ENCODE measurements at places on chromosomes 3 and 15.

DNA sequence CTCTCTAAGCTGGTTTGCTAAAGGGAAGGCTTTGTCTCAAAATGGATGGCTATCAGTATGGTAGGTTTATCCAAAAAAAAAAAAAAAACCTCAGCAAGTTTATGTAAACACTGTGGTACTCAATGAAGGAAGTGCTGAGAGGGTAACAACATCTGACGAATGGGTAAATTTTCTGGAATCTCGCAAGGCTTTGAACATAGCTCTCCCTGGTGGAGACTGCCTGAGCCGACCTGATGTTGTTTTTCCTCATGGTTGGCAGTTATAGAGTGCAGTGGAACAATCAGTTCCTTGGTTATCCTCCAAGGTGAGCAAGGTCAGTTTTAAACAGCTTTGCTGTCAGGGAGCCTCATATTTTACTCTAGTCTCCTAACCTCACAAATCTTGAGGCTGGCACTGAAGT, 94.6 kb downstream of the ZPLD1 start:
- no peak for DNase-seq

DNA sequence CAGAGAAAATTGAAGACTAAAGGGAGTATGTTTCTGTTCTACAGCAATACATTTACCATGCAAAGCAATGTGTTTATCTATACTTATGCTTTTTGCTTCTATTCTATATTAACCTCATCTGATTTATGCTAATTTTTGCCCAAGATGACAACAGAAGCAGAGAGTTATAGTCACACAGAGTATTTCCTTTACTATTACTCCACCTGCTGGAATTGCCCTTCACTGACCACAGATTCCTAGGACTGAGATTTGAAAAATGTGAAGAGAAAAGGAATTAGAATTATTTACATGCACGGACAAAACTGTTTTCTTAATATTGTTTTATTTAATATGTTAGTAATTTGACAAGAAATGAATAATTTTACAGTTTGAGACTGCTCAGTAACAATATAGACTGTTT, 745.6 kb downstream of the VGLL3 start:
- DNase-seq = peak; percentile 31

- no peak for DNase-seq
These were observed 7.3 kb upstream of the TNFSF10 start for GRCh38 chr3:172530566-172530965.

DNA sequence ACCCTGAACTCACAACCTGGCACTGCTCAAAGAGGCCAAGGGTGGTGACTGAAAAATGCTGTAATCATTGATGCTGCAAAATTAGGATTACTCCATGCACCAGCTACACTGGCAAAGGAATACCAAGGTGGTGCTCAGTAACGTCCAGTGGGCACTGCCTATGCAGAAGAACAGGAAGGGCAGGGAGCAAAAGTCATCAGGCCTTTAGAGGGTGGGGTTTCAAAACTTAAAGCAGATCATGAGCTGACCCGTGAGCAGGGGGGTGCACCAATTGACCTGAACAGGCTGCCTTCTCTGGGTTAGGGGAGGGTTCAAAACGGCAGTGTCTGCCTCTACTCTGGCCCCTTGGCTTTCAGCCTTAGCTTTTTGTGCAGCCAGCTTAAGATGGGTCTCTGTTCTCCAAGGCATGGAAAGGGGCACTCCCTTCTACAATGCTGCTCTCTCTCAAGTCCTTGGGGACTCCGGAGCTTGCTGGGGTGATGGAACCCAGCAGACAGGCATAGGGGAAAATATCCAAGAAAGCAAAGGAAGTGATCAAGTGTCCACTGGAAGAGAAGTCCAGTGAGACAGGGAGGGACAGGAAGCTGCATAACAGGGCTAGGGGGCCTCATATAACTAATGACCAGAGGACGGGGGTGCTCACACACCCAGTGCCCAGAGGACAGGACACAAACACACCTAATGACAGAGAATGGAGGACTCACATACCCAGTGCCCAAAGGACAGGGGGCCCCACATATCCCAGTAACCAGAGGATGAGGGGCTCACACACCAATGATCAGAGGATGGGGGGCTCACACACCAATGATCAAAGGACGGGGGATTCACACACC, 11.4 kb downstream of the RAB6B start:
- DNase-seq = no peak

DNA sequence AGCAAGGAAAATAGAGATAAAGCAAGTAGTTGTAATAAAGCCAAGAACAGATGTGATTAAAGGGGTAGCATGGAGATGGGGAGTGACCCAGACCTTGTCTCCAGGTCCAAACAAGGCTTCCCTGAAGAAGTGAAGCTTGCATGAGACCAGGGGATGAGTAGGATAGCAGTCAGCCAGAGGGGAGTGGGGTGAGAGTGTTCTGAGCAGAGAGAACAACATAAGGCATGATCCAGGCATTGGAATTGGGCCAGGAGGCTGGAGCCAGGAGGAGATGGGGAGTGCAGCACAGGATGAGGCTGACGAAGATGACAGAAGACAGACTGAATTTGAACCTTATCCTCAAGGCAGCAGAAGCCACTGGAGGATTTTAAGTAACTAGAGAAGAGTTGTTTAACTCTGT, 7.2 kb downstream of the TMOD2 start:
- DNase-seq = no peak

- DNase-seq = no peak
These were observed 37.1 kb downstream of the ANAPC13 start for GRCh38 chr3:134448664-134449063.

DNA sequence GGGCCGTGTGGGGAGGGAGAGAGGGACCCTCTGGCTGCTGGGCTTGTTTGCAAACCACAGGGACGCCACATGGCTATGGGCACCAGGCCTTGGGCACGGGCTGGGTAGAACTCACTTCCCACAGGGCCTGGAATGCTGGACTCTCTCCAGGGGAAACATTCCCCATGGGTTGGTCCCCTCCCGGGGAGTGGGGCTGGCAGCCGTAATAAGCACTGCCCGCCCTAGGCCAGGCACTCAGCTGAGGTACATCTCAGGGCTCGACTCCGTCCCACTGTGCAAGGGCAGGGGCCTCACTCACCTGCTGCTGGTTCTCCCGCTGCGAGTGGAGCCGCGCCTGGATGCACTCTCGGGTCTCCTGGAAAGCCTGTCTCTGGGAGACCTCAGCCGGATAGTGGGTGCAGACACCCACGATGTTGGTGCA, 96.7 kb downstream of the ADCY5 start:
- DNase-seq = no peak

- peak; percentile 46 for DNase-seq
These were observed 56.0 kb downstream of the ZMAT3 start for GRCh38 chr3:179015551-179016020.

- DNase-seq = no peak
These were observed 13.6 kb downstream of the LRRC3B start for GRCh38 chr3:26636096-26636727.

DNA sequence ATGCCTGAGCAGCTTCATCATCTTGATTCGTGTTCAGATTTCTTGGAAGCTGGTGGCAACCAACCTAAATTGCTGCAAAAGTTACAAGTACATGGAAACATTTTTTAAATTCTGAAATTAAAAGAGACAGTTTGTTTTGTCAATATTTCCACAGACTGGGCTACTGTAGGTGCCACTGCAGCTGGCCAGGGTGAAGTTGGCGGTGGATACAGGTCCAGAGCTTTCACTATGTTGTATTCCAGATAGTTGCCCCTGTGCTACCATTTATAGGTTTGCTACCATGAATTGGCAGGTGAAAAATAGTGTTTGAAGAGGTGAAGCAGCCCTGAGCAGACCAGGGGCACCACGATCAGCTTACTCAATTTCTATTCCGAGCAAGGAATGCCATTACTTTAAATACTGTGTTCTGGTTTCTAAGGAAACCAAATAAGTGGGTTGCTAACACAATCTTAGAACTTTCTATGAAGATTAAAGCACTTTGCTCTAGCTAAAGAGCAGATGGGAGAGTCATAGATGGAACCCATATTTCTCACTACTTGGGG, 21.2 kb upstream of the SHC4 start:
- DNase-seq = no peak

- no peak for DNase-seq
These were observed 187.6 kb downstream of the NLGN1 start for GRCh38 chr3:173584838-173585831.

DNA sequence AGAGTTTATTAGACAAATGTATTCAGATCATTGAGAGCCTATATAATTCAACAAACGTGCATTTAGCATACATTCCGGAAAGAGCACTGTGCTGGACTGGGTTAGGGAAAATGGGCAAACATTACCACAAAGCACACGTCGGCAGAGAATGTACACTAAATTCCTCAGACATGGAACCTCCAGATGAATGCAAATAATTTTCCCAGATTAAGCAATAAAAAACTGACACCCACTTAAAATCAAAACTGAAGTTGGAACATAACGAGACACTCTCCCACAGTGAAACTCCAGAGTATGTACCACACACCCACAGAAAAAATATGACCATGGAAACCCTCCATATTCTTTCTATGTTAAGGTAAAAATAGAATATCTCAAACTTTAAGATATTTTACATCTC, 4.8 kb downstream of the SECISBP2L start:
- no peak for DNase-seq

- DNase-seq = no peak
These were observed 1.4 kb downstream of the SLTM start for GRCh38 chr15:58931987-58932588.

DNA sequence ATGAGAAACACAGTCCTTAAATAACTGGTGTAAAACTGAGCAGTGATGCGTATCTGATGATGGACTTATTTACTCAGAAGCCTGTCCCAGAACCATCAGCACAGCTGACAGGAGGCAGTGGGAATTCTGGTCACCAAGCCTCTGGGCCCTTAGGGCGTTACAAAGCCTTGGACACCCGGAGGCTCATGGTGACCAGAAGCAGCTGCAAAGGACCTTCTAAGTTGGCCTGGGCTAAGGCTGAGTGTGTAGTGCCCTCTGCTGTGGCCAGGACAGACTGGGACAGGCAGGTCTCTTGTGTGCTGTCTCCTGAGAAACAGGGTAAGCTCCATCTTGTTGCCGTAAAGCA, 168.9 kb downstream of the ATP10A start:
- DNase-seq = no peak

DNA sequence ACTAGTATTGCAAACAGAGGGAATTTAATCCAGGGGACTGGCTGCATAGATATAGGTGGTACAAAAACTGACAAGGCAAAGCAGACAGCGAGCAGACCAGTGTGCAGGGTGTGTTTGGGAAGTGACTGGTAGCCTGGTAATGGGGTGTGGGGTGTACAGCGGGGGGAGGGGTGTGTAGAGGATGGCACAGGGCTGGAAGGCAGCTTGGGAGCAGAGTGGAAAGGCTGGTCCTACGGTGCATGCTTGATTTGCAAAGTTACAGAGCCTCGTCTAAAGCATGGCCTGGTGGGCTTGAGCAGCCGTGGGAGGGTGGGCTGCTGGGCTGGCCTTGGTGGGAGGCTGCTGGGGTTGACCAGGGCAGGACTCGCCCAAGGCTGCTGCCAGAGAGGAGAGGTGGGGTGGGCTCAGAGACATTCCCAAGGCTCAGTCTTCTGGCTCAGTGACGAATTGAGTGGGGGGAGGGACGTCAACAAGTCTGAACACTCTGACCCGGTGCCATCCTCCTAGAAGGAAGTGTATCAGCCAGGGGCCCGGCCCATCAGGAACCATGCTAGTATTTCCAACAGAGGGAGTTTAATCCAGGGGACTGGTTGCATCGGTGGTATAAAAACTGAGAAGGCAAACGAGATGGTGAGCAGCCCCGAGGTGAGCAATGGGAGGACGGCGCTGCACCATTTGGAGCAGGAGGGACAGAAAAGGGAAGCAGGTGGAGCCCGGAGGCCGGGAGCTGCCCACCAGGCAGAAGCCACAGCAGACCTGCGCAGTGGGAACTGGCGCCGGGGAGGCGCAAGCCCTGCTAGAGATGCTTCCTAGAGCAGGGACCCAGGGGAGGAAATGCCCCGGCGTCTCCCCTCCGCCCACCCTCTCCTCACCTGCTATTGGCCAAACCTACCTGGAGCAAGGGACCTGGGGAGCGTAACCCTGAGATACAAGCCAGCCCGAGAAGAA, 29.2 kb downstream of the CPN2 start:
- no peak for DNase-seq

DNA sequence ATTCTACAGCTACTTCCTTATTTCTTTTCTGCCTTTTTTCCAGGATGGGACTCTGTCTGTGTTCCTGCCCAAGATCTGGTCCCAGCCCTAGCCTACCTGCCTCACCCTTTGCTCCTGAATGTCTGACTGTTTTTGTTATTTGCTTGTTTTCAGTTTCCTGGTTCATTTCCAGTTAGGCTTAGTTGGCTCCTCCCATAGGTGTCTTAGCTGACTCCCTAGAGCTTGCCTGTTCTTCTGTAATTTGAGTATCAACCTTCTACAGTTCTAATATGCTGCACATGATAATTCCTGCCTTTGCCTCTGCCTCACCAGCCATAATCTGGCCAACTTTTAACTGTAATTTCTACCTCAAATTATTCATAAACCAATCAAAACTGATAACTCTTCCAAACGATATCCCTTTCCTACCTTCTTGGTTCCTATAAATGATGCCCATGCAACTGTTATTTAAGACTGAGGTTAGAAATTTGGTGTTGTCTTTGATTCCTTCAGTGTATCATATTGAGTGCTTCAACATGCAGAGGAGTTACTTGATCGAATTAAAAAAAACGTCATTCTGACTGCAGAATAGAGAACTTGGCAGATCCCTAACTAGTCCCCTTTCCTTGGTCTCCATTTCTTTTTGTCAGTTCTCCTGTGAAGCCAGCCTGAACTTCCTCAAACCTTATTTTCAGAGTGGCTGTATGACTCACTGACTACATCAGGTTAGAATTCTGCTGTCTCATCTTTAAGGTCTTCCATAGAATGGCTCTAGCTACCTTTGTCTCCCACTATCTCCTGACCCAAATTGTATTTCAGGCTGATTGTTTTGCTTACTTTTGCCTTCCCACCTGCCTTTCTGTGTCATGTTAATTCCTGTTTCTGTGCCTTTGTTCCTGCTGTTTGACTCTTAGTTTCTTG, 8.4 kb downstream of the GOLM2 start:
- no peak for DNase-seq

- DNase-seq = no peak
These were observed 109.4 kb upstream of the BNIP2 start for GRCh38 chr15:59798605-59798917.

GRCh38 chr15:75143738-75144334, 57.8 kb upstream of the C15orf39 start:
- DNase-seq = no peak

GRCh38 chr3:100210772-100211135, 50.0 kb upstream of the TBC1D23 start:
- DNase-seq = peak; percentile 23

GRCh38 chr15:69489073-69489571, 36.5 kb downstream of the RPLP1 start:
- no peak for DNase-seq

DNA sequence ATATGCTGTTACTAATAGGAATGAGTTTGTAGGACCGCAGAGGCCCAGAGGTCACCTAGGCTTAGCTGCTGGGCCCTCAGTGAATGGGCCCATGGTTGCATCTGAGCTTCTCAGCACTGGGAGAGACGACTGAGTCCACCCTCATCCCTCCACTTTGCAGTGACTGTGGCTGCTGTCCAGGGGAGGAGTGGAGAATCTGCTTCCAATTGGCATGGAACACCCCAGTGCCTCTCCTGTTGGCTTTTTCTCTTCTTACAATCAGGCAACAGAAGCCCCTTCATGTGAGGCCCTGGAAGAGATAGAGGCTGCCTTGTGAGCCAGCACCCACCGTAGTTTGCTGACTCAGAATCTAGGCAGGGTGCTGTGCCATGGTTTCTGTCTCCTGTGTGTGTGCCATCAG, 55.6 kb downstream of the ARNT2 start:
- DNase-seq = no peak
